ENCODE measurements at places on chromosomes 12 and 14.
A peak's percentile ranks its signal among the peaks of the same experiment; 100 is the strongest.

GRCh38 chr12:54195737-54196347, 7.1 kb upstream of the SMUG1 start:
- no peak for DNase-seq

DNA sequence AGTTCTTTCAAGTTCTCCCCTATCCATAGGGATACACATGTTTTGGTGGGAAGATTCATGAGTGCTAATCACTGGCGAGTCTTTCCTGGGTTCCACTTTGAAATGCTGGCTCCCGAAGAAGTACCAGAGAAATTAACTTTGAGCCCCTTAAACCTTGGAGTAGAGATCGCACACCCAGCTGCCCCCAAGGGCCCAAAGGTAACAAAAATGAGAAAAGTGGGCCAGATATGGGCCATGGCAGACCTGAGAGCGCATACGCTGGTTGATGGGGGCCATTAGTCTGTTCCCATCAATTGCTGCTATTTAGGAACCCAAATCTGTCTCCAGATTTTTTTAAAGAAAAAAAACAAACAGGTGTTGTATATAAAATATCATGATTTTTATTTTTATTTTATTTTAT, 2.1 kb downstream of the GSTZ1 start:
- DNase-seq, result no peak

DNA sequence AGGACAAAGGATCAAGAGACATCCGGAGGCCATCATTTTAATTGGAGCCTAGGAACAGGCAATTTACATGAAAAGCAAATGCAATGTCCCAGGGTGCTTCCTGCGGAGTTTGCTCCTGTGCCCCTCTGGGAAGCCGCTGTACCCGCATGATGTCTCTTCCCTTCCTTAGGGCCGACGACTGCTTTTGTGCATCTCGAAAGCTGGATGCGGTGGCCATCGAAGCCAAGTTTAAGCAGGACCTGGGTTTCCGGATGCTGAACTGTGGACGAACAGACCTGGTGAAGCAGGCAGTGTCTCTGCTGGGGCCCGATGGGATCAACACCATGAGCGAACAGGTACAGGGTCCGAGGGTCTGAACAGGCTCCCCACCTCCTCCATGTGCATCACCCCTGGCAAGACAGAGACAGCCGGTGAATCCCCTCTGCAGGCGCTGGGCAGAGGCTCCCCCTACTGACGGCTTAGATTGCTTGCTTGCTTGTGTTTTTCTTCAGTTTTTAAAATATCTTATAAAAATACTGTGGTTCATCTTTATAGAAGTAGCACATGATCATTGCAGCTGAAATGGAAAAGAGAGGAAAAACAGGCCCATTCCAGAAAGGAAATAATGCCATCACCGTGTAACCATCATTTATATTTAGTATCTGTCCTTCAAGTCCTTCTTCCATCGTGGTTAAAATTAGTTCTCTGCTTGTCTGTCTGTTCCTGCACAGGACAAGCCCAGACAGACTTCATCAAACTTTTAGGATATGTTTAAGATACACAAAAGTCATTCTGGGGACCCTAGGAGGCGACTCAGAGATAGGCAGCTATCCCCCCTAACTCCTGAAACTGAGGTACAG, 75.4 kb upstream of the PWP1 start:
- DNase-seq, result peak; percentile 54

DNA sequence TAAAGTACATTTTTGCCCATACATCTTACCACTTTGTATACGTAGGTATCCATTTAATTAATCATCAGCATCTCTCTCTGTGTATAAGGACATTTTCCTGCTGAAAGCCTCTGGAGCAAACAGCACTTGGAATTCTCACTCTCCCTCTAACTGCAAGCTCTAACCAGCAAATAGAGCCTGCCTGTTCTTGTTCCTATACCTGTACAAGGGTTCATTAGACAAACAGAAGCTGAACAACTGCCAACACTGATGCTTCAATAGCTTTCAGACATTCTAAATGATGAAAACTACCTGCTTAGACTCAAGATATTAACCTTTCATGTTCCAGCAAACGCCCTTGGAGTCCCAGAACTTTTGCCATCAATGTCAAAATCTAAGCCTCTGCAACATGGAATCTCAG, 98.0 kb downstream of the KCNH5 start:
- no peak for DNase-seq

- DNase-seq, result no peak
Measured at GRCh38 chr14:78424311-78424710, 254.1 kb downstream of the NRXN3 start.

- DNase-seq, result peak; percentile 57
Measured at GRCh38 chr12:8078398-8078797, 3.7 kb upstream of the NECAP1 start.

DNA sequence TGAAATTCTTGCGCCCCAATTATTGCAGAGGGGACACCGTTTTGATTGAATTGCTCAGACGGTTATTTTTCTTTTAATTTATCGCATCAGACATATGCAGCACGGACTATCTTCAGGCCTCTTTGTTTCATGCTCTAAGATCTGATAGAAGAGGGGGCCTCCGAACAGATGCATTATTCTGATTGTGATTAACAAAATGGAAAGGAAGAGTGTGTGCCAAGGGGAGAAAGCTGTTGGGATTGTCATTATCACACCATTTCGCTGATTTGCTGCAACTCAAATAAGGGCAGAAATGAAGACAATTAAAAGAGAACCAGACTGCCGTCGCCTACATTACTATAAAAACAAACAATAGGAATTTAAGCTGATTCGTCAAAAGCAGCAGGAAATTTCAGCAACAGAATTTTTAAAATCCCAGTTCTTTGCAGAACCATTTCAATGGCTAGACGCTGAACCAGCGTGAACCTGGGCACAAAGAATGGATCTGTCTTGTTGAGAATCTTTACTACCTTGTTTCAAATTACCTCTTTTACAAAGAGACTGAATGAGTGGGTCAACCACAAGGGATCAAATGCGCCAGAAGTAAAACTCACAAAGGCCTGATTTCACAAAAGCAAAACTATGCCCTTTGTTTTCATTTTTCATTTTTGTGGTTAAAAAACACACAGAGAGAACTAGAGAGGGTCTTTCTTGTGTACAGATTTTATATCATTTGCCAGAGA, 30.6 kb downstream of the TMEM132D start:
- no peak for DNase-seq

GRCh38 chr14:55285048-55285652, 13.9 kb downstream of the FBXO34 start:
- DNase-seq, result no peak

DNA sequence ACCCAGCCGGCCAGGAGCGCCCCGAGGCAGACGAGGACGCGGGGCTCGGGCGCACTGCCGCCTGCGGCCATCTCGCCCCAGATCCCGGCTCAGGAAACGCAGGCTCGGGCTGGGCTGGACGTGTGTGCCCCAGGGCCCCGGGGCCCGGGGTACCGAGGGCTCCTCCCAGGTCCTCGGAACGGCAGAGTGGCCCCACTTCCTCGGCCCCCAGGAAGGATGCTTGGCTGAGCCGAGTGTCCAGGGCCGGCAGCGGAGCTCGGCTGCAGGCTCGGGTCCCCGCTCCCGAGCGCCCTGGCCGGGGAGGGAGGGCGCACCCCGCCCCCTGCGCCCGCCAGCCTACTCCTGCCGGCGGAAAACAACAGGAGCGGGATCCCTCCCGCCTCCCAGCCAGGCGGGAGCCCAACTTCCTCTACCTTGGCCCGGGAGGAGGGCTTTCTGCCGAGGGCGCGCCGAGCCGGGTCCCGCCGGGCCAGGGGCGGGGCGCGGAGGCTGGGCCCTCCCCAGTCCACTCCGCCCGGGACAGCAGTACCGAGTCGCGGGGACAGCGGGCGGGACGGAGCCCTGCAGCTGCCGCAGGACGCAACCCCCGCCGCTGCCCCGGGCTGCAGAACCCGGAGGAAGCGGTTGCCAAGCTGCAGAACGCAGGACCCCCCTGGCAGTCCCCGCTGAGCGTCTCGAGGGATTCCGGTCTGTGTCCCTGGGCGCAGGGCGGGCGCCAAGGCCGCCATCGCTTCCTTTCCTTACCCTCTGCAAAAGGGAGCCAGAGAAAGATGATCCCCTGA, at the start of gene VSIG10:
Gene VSIG10, minus strand, starts transcription at position 411 of the 782 bp plus-strand sequence. Its CDS starts 340 bp downstream, at position 71.
- peak; percentile 74 for DNase-seq

- no peak for DNase-seq
Measured at GRCh38 chr12:44497044-44497443, 379.1 kb downstream of the NELL2 start.

DNA sequence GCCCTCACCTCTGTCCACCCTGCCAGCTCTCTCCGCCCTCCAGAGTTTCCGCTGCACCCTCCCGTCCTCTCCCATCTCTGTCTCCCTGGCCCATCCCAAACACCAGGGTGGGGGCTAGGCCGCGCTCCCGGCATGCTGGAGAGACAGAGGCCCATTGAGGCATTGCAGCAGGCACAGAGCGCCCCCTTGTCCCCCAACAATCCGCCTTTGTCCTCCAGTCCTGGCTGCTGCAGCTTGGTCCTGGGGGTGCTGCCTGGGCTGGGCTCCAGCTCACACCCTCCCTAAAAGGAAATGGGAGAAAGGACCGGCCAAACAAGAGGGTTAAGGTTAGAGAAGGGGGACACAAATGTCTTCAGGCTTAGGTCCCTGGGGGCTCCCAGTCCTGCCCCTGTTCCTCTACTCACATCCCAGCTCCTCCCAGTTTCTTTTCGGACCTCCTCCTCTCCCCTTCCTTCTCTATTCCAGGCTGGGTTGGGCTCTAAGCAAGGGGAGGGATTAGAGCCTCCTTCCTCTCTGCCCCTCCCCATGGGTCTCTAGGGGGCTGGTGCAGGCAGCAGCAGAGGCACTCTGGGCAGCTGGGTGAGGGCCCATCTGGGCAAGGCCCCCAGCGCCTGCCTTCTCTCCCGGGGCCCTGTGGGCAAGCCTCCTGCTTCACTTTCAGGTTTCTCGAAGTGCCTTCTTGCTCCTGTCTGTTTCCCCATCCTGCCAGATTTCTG, at the start of gene CMTM5:
Gene CMTM5, plus strand, starts transcription at position 565 of the 716 bp plus-strand sequence. CDS start 206 bp downstream, outside the sequence.
- DNase-seq, result peak; percentile 67

GRCh38 chr14:51121096-51121495, 26.2 kb upstream of the TRIM9 start:
- no peak for DNase-seq

- DNase-seq, result no peak
Measured at GRCh38 chr12:125137766-125138344, 72.6 kb downstream of the AACS start.

- no peak for DNase-seq
Measured at GRCh38 chr12:32021346-32021773, 62.1 kb downstream of the RESF1 start.

DNA sequence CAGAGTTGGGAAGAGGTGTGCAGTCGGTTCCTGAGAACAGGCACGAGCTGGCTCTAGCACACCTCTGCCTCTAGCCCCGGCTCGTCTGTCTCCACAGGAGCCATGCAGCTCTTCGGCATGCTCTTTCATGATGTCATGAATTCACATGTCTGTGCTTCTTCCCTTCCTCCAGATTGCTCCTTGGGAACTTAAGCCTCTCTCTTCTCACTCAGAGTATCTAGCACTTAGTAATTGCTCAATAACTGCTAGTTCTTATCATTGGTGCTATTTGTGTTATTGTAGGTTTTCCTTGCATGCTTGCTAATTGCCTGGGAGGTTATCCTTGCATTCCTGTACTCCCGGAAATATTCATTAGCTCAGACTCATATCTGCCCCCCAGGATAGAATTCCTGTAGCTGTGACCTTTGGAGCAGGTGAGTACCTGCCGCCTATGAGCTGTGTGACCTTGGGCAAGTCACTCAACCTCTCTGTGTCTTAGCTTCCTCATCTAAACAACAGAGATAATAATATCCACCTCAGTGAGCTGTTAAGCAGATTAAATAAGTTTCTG, 19.5 kb downstream of the FAM181A start:
- DNase-seq, result peak; percentile 40

DNA sequence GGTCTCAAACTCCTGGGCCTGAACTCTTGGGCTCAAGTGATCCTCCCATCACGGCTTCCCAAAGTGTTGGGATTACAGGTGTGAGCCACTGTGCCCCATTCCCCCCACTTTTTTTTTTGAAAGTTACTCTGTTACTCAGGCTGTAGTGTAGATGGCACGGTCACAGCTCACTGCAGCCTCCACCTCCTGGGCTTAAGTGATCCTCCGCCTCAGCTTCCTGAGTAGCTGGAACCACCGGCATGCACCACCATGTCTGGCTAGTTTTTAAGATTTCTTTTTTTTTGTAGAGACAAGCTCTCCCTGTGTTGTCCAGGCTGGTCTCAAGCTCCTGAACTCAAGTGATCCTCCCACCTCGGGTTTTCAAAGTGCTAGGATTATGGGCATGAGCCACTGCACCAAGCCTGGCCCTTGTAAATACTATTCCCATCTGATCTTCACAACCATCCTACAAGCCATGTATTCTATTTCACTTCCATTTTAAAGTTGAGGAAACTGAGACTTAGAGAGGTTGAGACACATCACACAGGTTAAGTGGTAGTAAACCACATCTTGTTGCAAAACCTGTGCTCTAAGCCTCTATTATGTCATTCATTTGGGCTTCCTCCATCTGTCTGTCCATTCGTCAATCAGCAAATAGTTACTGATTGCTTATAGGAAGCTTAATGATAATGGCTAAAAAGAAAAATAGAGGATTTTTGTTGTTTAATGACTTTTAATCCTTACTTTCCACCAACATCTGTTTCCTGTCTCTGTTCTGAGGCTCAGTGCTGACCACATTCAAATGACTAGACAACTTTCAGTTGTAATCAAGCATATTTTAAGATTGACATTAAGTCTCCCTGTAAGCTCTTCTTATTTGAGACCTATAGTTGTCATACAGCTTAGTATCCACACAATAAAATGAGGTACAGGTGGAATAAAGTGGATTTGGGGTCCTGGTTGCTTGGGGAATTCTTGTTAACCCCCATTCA, 9.2 kb downstream of the ASCL4 start:
- DNase-seq, result no peak

GRCh38 chr12:25347716-25348592, 97.2 kb upstream of the KRAS start:
- no peak for DNase-seq

GRCh38 chr12:63955831-63956666, 111.5 kb downstream of the SRGAP1 start:
- no peak for DNase-seq

DNA sequence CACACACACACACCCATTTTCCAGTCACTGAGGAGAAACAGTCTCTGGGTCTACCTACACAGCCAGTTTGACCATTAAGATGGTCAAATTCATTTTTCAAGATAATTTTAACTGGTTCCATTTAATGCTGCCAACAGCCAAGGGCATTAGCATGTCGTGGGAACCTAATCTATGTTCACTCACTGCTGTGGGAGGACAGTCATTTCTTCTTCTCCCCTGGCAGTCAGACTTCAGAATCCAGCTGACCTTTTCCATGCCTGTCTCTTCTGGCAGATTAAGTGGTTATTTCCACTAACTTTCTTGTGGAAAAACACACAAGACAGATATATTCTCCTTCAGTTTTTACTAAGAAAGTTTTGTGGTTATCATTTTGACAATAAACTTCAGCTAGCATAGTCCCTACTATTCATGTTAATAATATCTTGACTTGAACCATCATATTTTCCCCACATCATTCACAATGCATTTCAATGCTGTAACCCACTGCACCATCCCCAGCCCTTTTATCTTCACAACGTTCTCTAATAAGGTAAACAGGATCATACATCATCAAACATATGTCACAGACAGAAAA, 82.2 kb downstream of the DAD1 start:
- DNase-seq, result no peak

All from cardiac muscle cell (in vitro differentiated cells and primary cell).